CD4-positive, alpha-beta T cell treated with Interleukin-2 at 100 ng/mL for 4 hours (primary cell): ENCODE measurements at places on chromosomes 5 and 9.

- no peak for DNase-seq
These were observed 69.9 kb downstream of the TLE1 start for GRCh38 chr9:81619353-81620001.

DNA sequence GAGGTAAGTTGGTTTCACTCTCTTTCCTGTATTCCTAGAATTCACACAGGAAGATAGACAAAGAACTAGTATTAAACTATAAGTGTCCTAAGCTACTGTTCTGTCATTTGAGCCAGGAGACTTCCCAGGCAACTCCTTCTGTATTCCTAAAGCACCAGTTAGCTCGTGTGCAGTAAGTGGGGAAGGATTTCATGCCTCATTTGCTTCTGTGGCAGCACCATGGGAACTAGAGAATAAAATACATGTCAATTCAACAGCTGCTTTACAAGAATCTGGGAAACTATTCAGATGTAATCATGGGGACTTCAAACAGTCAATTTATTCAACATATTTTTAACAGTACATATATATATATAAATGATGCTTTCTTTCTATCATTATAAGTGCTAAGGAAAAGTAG lies 762.3 kb downstream of the PRELID2 start:
- no peak for DNase-seq

DNA sequence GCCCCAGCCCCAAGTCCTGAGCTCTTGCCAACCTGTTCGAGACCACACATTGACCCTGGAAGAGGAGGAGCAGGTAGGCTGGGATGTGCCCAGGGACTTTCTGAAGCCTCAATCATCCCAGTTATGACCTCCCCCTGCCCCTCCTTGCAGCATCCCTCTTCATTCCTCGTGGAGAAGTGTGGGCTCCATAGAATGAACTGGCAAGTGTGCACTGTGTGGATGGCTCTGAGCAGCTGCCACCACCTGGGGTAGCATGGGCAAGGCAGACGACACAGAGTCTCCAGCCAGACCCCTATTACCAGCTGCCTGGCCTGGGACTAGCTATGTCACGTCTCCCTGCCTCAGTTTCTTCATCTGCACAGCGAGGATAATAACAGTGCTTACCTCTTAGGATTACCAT lies 33.5 kb downstream of the GADD45G start:
- DNase-seq, result no peak

DNA sequence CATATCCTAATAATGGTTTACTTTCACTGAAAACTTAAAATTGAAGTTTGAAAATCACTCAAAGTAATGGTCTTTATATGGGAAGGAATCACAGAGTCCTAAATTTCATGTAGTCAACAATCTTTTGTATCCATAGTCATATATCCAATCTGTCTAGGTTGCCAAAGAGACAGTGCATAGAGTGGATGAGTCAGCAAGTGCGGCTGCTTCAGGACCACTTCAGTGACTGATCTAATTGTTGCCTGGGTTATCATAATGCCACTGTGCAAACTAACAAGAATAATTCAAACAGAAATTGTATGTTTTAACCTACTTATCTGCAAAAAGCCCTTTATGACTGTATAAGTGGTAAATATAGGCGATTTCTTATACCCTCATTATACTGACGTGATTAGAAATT lies 211.3 kb upstream of the PRR16 start:
- no peak for DNase-seq

DNA sequence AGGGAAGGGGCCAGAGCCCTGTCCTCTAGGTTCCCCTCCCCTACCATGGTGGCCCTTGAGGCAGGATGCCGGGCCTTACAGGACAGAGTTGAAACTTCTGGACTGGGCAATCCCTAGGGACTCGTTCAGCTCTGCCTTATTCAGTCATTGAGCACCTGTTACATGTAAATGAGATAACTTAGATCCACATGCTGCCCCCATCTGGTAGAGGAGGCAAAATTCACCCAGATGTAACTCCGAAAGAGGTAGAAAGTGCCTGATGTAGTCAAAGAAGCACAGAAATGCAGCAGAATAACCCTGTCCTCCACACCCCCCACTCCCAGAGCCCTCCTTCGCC lies 1.5 kb downstream of the GGTA1 start:
- peak; percentile 44 for DNase-seq

DNA sequence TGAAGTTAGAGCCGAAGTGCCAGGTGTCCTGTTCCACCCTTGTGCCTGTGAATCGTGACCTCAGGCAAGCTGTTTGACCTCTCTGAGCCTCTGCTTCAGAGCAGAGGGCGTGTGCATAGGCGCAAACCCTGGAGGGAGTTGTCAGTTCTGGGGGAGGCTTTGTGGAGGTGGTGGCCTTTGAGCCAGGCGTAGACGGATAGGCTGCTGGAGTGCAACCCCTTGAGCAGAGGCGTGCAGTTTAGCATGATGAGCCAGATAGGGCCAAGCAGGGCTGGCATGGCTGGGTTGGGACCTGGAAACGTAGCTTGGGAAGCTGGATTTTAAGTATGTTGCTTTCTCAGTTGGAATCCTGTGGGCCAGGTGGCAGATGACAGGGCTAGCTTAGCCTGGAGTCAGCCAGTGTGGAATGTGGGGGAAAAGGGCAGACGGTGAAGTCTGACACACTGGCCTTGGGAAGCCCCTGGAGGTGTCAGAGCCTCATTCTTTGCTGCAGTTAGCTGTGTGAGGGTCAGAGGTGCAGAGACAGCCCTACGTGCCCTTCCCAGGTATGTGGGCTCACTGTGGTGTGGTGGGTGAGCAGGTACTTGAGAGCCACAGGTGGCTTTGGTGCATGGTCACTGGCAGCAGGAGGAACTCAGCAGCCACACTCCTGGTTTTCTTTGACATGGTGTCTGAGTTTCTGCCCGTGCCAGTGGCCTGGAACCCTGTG lies 93.4 kb downstream of the DAB2IP start:
- no peak for DNase-seq

DNA sequence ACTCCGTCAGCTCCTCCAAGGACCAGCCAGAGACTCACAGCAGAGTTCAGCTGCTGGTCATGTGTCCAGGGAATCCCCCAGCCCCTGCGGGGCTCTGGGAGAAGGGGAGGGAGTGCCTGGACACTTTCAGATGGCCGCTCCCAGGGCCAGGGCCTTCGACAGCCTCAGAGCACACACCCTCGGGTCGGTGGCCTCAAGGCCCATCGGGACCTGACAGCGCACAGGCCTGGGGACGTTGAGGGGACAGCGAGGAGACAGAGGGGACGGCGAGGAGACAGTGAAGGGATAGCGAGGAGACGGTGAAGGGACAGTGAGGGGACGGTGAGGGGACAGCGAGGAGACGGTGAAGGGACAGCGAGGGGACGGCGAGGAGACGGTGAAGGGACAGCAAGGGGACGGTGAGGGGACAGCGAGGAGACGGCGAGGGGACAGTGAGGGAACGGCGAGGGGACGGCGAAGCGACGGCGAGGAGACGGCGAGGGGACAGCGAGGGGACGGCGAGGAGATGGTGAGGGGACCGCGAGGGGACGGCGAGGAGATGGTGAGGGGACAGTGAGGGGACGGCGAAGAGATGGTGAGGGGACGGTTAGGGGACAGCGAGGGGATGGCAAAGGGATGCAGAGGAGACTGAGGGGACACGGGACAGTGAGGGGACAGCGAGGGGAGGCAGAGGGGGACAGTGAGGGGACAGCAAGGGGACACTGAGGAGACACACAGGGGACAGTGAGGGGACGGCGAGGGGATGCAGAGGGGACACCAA lies 47.3 kb downstream of the SLC12A7 start:
- no peak for DNase-seq

GRCh38 chr9:91348191-91348807 lies 13.4 kb downstream of the AUH start:
- DNase-seq, result no peak

GRCh38 chr5:78659114-78659513 lies 10.5 kb upstream of the LHFPL2 start:
- no peak for DNase-seq

DNA sequence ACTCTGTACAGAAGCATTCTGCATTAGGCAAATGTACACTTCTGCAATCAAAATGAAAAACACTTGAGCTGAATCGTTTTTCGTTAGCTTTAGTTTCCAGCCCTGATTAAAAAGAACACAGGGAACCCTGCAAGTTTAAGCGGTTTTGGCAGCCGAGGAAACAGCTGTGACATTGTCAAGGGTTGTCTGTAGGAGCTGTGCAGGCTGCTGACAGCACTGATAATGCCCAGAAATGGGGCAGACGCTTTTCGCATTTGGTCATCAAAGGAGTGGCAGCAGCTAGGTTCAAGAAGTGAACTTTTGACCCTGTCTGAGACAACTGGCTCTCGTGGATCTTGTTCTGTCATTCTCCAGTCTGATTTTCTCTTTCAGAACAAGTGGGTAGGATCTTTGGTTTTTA lies 165.6 kb upstream of the CCDC152 start:
- no peak for DNase-seq

- no peak for DNase-seq
These were observed 157.5 kb upstream of the FSTL4 start for GRCh38 chr5:133769842-133770241.

- no peak for DNase-seq
These were observed 140.7 kb upstream of the SLC28A3 start for GRCh38 chr9:84481231-84481630.
